ENCODE measurements at places on chromosomes 2 and 18.

- H3K36me3 ChIP-seq, result peaks cover 2% of the 10 kb centered on the region
- no peak within 1 kb of the TSS for H3K4me3 ChIP-seq
- peaks cover 6% of the 10 kb centered on the region for H3K4me1 ChIP-seq
- H3K27me3 ChIP-seq, result no peaks in the 10 kb centered on the region
Observed at GRCh38 chr2:53859206-53860181, at the start of gene GPR75. Gene GPR75, minus strand, starts transcription at chr2:53859967. Its CDS starts 5,211 bp downstream, at chr2:53854756.

- peaks cover 8% of the 10 kb centered on the region for H3K36me3 ChIP-seq
- H3K27ac ChIP-seq, result no peak overlapping the region
- H3K27me3 ChIP-seq, result no peaks in the 10 kb centered on the region
- no peak for DNase-seq
- H3K4me1 ChIP-seq, result peaks cover 15% of the 10 kb centered on the region
Observed at GRCh38 chr18:74725690-74726089, 128.0 kb downstream of the ZNF407 start.

DNA sequence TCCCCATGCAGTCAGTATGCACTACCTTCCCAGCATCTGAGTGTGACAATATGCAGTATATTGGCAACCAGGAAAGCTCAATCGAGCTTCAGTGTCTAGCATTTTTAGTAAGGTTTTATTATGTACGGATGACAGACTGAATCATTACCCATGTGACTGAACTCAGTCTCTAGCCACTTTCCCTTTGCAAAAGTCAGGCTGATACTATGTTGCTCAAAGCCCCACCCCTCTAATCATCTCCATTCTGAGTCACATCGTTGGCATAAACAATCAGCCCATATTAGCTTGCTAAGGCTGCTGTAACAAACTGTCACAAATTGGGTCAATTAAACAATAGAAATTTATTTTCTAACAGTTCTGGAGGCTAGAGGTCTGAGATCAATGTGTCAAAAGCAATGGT, 25.8 kb upstream of the SRD5A2 start:
- no peaks in the 10 kb centered on the region for H3K36me3 ChIP-seq
- H3K4me3 ChIP-seq, result no peak overlapping the region
- H3K4me1 ChIP-seq, result no peaks in the 10 kb centered on the region
- H3K27ac ChIP-seq, result no peak overlapping the region
- no peak for DNase-seq
- H3K27me3 ChIP-seq, result no peaks in the 10 kb centered on the region

- no peak for DNase-seq
- H3K27ac ChIP-seq, result peak overlapping the region; percentile 11
- H3K27me3 ChIP-seq, result no peaks in the 10 kb centered on the region
- peaks cover 83% of the 10 kb centered on the region for H3K4me1 ChIP-seq
- H3K36me3 ChIP-seq, result peaks cover 72% of the 10 kb centered on the region
Observed at GRCh38 chr2:177258059-177258458, 6.5 kb downstream of the NFE2L2 start.

DNA sequence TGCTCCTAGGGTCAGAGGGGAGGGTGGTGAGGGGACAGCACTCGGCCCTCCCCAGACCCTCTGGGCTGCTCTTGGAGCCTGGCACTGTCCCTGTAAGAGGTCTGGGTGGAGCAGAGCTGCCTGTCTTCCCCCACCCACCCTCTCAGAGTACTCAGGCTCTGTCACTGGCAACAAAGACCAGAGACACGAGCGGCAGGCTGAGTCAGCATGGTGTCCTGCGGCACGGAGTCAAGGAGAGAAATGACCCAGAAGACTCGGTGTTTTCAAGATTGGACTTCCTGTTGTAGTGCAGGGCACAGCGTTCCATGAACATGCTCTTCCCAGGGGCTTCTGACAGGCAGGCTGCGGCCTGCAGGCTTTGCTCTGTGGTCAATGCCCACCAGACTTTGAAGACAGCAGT, 19.9 kb downstream of the SIGLEC15 start:
- H3K27ac ChIP-seq, result peak overlapping the region; percentile 28
- H3K4me3 ChIP-seq, result no peak overlapping the region
- peaks cover 7% of the 10 kb centered on the region for H3K36me3 ChIP-seq
- no peak for DNase-seq
- H3K27me3 ChIP-seq, result peaks cover 4% of the 10 kb centered on the region
- peaks cover 14% of the 10 kb centered on the region for H3K4me1 ChIP-seq

DNA sequence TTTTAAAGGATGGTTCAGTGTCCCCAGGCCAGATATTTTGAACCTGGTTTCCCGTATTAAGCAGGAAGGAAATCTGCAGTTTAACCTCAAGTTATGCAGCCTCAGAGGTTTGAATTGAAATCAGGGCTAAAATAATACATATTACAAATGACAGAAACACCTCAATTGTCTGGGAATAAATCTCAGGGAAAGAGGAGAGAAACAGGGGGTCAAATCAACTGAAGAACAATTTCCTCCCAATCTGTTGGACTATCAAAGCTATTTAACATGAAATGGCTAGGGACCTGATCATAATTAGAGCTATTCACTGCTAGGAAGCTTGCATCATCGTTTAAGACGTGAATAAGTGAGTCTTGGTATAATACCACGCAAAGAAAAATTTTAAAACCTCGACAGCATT, 150.0 kb upstream of the ARHGAP28 start:
- no peaks in the 10 kb centered on the region for H3K4me1 ChIP-seq
- no peak for DNase-seq
- H3K4me3 ChIP-seq, result no peak overlapping the region
- H3K27ac ChIP-seq, result no peak overlapping the region
- H3K27me3 ChIP-seq, result no peaks in the 10 kb centered on the region

DNA sequence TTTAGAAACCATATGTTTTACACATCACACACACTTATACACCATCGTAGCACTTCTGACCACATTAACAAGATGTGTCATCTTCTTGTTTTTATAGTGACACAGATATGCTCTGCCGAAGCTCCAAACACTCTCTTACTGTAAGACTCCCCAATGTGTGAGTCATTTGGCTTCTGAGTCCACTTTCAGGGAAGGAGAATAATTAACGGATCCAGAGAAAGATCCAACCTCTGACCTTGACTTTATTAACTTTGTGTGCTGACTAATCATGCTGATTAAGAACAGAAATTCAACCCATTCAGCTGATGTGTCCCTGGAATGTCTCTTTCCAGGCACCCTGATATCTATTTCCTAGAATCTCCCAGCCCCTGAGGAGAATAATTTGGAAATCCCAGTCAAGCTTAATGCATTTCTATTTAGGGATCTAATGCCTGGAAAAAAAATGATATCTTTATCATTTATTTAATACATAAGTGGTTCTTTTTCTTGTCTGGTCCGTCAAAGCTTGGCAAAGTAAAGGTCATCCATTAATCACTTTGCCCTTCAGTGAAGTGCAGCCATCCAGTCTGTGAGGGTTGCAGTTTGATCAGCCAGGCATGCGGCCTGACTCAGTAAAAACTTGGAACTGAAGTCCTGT, 615.8 kb upstream of the SYT4 start:
- no peak overlapping the region for H3K4me3 ChIP-seq
- H3K4me1 ChIP-seq, result no peaks in the 10 kb centered on the region
- no peaks in the 10 kb centered on the region for H3K36me3 ChIP-seq
- no peaks in the 10 kb centered on the region for H3K27me3 ChIP-seq
- DNase-seq, result no peak

- peaks cover 40% of the 10 kb centered on the region for H3K4me1 ChIP-seq
- peak overlapping the region; percentile 27 for H3K27ac ChIP-seq
- H3K36me3 ChIP-seq, result no peaks in the 10 kb centered on the region
- no peaks in the 10 kb centered on the region for H3K27me3 ChIP-seq
Observed at GRCh38 chr18:13260935-13261640, 42.5 kb downstream of the LDLRAD4 start.

- DNase-seq, result no peak
- no peaks in the 10 kb centered on the region for H3K27me3 ChIP-seq
- no peaks in the 10 kb centered on the region for H3K4me1 ChIP-seq
- H3K27ac ChIP-seq, result no peak overlapping the region
- H3K36me3 ChIP-seq, result no peaks in the 10 kb centered on the region
- no peak overlapping the region for H3K4me3 ChIP-seq
Observed at GRCh38 chr18:34039201-34039600, 185.5 kb downstream of the NOL4 start.

DNA sequence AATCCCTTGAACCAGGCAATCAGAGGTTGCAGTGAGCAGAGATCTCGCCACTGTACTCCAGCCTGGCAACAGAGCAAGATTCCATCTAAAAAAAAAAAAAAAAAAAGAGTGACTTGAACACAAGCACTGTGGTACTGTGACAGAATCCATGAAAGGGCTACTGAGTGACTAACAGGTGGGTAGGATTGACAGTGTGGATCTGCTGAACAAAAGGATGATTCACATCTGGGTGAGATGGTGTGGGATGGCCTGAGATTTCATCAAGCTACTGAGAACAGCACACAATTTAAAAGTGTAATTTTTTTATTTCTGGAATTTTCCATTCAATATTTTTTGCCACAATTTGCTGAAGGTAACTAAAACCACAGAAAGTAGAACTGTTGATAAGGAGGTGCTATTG, 13.3 kb upstream of the SP3 start:
- peak; percentile 58 for DNase-seq
- peaks cover 2% of the 10 kb centered on the region for H3K27me3 ChIP-seq
- no peak overlapping the region for H3K27ac ChIP-seq
- H3K4me3 ChIP-seq, result no peak overlapping the region
- no peaks in the 10 kb centered on the region for H3K36me3 ChIP-seq
- peaks cover 15% of the 10 kb centered on the region for H3K4me1 ChIP-seq

DNA sequence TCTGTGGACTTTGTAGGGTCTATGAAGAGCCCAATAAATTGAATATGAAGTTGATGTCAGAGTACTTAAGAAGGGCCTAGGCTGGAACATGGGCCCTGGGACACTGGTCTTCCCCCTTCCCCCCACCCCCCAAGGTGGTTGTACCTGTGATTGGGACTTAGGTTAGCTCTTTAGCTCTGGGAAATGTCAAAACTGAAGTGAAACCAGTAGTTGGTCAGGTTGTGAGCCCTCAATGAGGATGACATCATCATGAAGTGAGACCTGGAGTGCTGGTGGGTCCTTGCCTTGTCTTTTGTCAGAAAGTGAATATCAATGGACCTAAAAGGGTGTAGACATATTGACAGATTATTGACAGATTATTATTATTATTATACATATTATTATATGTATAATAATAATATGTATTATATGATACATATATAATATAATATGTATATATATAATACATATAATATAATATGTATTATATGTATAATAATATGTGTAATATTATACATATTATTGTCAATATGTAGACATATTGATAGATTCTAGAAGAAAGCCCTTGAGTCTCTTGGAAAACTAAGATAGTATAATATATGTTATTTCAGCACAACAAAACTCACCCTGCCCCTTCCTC, 5.4 kb downstream of the MARS2 start:
- H3K27me3 ChIP-seq, result no peaks in the 10 kb centered on the region
- H3K36me3 ChIP-seq, result peaks cover 64% of the 10 kb centered on the region
- peaks cover 55% of the 10 kb centered on the region for H3K4me1 ChIP-seq
- DNase-seq, result peak; percentile 45
- no peak overlapping the region for H3K4me3 ChIP-seq
- no peak overlapping the region for H3K27ac ChIP-seq

GRCh38 chr18:42706618-42707017, 408.9 kb downstream of the RIT2 start:
- no peak overlapping the region for H3K27ac ChIP-seq
- DNase-seq, result no peak
- H3K4me3 ChIP-seq, result no peak overlapping the region
- no peaks in the 10 kb centered on the region for H3K36me3 ChIP-seq
- H3K4me1 ChIP-seq, result no peaks in the 10 kb centered on the region

GRCh38 chr2:29405266-29405665, 290.1 kb downstream of the CLIP4 start:
- H3K4me1 ChIP-seq, result no peaks in the 10 kb centered on the region
- no peak overlapping the region for H3K4me3 ChIP-seq
- DNase-seq, result no peak
- H3K27ac ChIP-seq, result no peak overlapping the region
- H3K36me3 ChIP-seq, result no peaks in the 10 kb centered on the region

DNA sequence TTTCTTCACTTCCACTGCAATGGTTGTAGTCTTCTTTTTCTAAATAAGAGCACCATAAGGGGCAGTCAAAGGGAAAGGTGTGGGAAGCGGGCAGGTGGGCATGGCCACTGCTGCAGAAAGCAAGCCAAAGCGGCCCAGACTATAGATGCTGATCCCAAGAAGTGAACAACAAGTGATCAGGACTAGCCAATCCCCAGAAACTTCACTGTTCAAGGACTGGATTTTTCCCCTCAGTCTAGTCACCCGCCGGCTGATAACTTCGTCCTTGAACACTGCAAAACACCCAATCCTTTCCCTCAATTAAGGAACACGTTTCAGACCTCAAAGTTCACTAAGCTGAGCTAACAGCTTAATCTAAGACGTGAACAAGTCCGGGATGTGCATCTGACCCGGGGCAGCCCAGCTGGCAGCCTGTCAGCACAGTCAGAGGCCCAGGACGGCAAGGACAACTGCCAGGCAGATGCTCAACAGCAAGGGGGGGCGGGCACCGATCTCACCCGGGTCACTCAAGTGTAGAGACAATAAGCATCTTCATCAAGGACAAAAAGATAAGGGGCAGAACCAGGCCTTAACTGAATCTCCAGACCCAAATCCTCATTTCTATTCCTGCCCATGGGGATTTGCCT, 59.8 kb downstream of the HDLBP start:
- H3K36me3 ChIP-seq, result peaks cover 48% of the 10 kb centered on the region
- no peaks in the 10 kb centered on the region for H3K27me3 ChIP-seq
- H3K4me3 ChIP-seq, result no peak overlapping the region
- H3K4me1 ChIP-seq, result peaks cover 6% of the 10 kb centered on the region

DNA sequence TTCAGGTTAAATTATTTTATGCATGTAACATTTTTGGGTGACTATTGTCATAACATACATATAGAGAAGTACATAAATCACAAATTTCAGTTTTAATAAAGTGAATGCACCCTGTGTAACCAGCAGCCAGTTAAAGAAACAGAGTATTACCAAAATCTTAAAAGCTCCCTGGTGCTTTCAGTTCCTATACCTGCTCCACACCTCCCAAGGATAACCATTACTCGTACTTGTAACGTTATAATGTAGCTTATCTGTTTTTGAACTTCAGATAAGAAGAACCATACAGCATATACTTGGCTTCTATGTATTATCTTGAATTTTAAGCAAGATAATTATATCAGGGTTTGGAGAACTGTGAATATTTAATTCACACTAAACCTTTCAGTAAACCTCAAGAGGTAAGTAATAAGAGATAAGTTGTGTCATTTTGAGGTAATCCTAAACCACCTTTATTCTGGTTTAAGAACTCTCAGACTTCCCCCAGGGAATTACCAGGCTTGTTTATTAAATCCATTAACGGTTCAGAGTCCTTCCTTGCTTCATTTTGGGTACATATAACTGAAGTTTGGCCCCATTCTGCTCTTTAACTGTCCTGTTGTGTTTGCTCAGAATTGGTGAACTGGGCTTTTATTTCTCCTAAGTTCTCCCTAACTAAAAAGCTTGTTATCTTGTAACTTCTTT, 58.6 kb downstream of the LCLAT1 start:
- peaks cover 25% of the 10 kb centered on the region for H3K36me3 ChIP-seq
- H3K27me3 ChIP-seq, result no peaks in the 10 kb centered on the region
- DNase-seq, result no peak
- no peak overlapping the region for H3K27ac ChIP-seq
- peaks cover 45% of the 10 kb centered on the region for H3K4me1 ChIP-seq
- H3K4me3 ChIP-seq, result no peak overlapping the region

Measured in activated CD8-positive, alpha-beta T cell treated with anti-CD3 and anti-CD28 coated beads for 36 hours (primary cell).